ENCODE measurements at places on chromosomes 7 and 10.

DNA sequence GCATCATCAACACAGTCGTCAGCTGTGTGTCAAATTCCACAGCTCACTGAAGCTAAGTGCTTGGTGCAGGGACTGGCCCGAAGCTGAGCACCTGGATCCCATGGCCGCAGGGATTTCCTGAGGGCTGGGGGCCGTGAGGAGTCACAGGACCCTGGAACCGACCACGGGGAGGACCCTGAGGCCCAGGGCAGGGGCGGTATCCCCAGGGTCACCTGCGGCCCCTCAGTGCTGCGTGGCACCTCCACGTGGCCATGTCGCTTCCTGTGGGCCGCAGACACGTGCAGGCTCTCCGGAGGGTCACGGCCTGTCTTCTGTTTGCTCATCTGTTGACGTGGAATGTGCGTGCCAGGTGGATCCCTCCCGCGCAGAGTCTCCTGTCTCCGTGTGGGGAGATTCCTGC lies 53.4 kb downstream of the NKX6-2 start:
- DNase-seq, result no peak

GRCh38 chr7:12927635-12928434 lies 240.4 kb downstream of the ARL4A start:
- no peak for DNase-seq

GRCh38 chr10:100782461-100783244 lies 37.3 kb downstream of the PAX2 start:
- no peak for DNase-seq

DNA sequence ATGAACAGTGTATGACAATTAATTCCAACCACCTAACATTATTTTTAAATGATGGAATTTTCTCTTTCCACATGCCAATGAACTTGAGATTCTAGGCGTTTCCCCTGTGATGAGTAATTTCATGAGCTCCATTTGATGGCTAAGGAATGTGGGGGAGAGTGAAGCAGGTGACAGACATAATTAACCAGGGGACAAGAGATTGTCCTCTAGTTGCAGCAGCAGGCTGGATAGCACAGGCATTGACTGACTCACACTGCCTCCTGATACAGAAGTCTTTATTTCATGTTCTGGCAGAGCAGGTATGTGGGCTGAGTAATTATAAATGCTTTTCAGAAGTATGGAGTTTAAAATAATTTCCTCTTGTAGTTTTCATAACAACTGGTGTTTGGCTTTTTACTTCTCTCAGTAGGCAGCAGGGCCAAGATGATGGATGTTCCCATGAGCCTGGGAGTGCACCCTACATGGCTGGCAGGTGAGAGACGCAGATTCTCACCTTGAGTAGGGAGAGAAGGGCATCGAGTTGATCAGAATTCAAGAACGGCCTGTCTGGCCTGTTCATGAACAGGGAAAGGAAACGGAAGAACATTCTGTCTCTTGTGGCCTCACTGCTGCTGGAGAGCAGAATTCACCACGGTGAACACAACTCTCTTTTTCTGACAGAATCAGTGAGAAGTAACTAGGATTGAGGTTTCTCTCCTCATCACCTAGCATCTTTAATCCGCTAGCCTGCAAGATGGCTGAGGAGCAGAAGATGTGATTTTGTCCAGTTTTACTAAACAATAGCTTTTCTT lies 118.8 kb downstream of the AOAH start:
- peak; percentile 52 for DNase-seq

GRCh38 chr7:25831062-25831691 lies 320.8 kb upstream of the NFE2L3 start:
- no peak for DNase-seq

- no peak for DNase-seq
These were observed 257.1 kb downstream of the GLI3 start for GRCh38 chr7:41979834-41980307.

DNA sequence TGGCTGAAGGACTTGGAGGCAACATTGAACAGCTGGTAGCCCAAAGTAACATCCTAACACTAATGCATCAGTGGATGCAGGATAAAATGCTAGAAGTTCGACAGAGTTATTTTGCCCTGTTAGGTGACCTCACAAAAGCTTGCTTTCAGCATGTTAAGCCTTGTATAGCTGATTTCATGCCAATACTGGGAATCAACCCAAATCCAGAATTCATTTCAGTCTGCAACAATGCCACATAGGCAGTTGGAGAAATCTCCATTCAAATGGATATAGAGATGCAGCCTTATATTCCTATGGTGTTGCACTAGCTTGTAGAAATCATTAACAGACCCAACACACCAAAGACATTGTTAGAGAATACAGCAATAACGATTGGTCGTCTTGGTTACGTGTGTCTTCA lies 62.9 kb downstream of the CCSER2 start:
- DNase-seq, result peak; percentile 65

DNA sequence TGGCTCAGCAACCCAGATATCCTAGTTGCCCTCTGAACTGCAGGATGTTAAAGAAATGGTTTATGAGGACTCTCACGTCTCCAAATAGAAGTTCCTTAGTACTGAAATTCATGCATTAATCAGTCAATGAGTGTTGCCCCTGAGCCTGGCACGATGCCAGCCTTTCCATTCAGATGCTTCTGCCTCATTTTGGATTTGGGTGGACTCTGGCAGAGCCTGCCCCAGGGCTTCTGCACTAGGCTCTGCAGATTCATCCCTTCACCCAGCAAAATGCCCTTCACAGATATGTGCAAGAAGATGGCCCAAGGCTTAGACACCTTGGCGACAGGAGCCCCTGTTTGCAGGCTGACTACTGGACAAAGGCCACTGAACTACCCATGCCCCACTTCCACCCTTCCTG lies 747.8 kb downstream of the GRID1 start:
- no peak for DNase-seq

- no peak for DNase-seq
These were observed 21.3 kb downstream of the PTPRE start for GRCh38 chr10:127928021-127928806.

- no peak for DNase-seq
These were observed 28.9 kb upstream of the NPY start for GRCh38 chr7:24255139-24255538.

GRCh38 chr10:23198610-23198939 lies 6.5 kb downstream of the PTF1A start:
- no peak for DNase-seq

DNA sequence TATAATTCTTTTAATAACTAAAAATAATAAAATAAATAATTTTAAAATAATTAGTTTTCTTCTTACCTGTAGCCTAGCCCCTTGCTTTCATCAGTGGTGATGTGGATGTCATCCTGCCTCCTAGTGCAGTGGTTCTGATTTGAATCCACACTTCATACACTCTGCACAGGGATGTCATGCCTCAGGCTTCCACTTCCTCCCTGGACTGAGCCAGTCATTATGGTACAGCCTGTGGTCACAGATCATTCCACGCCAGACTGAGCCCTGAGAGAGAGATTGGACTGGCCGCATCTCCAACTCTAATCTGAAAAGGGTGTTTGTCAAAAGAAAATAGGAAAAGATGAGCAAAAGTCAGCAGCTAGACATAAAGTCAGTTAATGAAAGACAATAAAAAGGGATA lies 436.2 kb upstream of the IGFBP3 start:
- no peak for DNase-seq

GRCh38 chr7:150357270-150357669 lies 11.4 kb upstream of the REPIN1 start:
- DNase-seq, result no peak

GRCh38 chr10:856416-857157 lies 74.9 kb downstream of the LARP4B start:
- DNase-seq, result no peak

- DNase-seq, result no peak
These were observed 13.5 kb downstream of the CRYGN start for GRCh38 chr7:151426441-151426903.

DNA sequence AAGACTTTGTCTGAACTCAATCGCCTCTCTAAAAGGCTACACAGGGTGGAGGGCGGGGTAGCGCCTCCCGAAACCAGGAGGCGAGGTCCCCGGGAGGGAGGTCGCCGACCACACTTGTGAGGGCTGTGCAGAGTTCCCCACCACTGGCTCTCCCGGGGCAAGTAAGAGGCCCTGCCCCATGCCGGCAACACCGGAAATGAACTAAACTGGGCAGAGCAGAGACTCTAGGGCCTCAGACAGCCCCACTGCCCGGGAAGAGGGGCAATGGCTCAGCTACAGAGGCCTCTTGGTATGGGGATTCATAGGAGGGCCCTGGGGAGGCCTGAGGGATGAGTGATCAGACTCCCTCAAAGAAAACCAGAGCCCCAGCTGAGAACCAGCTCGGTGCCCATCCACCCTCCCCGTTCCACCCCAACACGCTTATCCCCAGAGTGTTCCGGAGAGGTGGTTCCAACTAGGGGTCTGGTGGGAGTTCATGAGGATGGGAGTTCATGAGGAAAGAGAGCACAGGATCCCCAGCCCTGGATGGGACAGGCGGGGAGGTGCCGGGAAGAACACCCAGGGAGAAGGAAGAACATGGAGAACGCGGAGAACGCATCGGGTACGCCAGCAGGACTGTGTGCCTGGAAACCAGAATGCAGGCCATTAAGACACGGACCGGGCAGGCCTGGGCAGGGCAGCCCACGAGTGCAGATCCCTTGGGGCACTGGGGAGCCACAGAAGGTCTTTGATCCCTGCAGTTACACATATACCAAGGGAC lies 89.4 kb upstream of the MYL10 start:
- DNase-seq, result no peak

DNA sequence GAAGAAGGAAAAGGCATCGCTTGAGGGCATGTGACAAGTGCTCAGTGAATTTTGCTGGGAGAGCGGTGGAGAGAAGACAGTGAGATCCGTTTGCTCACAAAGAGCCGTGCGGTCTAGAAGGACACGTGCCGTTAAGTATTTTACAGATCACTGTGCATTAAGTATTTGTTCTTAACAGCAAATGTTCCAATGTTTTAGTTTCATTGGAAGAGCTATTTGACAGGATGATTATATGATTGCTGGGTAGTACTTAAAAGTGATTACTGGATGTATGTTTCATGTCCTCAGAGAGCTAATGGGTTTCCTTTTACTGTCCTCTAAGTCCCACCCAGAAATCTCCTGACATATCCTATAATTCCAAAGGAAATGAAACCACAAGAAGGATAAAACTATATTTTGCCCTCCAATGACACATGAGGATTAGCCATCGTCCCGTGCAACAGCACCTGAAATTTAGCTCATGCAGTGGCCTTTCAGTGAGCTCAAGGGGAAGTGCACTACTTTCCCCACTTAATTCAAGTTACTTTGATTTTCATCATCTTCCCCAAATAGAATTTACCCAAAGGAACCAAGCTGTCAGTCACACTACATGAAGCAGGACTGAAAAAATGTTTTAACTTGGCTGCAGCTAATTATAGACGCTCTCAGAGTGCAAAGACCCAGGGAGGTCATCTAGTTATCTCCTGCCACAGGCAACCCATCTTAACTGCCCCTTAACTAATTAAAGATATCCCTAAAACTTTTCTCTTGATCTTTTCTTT lies 80.3 kb downstream of the KLF6 start:
- no peak for DNase-seq

DNA sequence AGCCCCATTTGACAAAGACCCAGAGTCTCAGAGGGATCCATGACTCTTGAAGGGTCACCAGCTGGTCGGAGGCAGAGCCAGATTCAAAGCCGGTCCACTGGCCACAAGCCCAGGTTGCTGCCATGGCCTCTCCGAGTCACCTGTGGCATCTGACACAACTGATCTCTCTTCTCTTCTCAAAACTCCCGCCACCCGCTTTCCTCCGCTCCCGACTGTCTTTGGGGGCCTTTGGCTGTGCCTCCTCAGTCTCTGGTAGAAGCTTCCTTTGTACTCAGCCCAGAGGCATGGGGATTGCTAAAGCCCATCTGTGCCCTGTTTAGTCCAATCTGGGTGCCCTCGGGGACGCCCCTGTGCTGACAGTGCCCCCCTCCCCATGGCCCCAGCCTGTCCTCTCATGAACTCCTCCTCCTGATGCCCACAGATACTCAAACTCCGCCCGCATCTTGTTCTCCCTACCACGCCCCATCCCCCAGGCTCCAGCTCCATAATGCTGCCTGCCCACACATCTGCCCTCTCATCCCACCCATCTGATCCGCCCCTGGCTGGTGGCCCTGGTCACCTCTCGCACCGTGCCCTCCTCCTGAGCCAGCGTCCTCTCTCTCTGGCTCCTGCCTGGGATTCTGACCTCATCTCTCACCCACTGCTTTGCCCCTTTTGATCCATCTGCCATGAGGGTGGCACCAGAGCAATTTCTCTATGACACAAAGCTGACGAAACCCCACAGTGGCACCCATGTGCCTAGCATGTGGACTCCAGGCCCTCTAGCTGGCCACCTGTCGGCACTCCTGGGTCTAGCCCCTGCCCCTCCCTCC lies 150.6 kb downstream of the SLIT1 start:
- DNase-seq, result no peak

- no peak for DNase-seq
These were observed 6.8 kb upstream of the SEMA4G start for GRCh38 chr10:100962351-100963080.

DNA sequence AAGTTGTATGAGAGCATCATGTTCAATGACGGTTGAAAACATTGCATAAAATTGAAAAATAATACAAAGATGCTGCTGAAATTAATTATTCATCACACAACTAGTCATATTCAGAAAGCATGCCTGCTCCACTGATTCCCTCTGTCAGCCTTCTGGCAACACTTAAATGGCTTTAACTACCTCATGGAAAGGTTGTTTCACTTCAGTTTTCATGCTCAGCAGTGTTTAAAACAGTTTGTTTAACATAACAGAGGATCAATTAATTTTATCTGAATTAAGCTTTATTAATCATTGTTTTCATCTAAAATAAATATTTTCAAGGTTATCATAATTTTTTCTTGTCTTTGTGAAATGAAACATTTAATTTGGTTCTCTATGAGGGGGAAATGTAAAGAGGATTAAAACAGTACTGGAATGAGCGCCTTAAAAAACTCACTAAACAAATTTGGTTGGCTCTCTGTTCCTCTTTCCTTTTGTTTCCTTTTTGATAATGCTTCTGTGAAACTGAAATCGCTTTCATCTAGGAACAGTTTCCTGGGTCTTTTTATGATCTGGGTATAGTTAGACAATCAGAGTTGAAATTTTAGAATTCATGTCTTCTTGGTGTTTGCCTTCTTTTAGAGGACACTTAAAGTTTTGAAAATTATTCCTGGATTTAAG lies 427.4 kb downstream of the SH2D4B start:
- DNase-seq, result no peak

DNA sequence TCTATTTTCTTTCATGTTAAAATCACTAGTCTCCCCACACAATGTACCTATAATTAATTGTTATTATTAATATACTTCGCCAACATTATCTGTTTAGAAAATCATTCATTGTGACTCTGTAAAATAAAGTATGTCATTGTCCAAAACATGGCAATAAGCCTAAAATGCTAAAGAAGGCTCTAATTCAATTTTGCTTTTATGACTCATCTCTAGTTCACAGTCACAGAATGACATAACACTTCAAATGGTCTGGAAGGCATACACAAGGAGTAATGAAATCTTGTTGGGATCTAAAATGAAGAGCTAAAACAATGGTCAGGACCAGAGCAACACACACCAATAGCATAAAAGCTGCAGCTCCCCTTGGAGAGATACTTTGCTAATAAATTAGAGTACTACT lies 505.8 kb downstream of the GPAM start:
- DNase-seq, result no peak

GRCh38 chr10:73293461-73293860 lies 41.0 kb upstream of the MRPS16 start:
- no peak for DNase-seq

- DNase-seq, result no peak
These were observed 63.3 kb upstream of the IL6 start for GRCh38 chr7:22663721-22664120.
